Motor neuron (in vitro differentiated cells): ENCODE measurements at places on chromosomes 13 and 19. TPM values are rescaled to one million over a fixed set of nuclear protein-coding genes. Genes with fewer than 3 reads are reported as not detected.
A peak's percentile ranks its signal among the peaks of the same experiment; 100 is the strongest.

DNA sequence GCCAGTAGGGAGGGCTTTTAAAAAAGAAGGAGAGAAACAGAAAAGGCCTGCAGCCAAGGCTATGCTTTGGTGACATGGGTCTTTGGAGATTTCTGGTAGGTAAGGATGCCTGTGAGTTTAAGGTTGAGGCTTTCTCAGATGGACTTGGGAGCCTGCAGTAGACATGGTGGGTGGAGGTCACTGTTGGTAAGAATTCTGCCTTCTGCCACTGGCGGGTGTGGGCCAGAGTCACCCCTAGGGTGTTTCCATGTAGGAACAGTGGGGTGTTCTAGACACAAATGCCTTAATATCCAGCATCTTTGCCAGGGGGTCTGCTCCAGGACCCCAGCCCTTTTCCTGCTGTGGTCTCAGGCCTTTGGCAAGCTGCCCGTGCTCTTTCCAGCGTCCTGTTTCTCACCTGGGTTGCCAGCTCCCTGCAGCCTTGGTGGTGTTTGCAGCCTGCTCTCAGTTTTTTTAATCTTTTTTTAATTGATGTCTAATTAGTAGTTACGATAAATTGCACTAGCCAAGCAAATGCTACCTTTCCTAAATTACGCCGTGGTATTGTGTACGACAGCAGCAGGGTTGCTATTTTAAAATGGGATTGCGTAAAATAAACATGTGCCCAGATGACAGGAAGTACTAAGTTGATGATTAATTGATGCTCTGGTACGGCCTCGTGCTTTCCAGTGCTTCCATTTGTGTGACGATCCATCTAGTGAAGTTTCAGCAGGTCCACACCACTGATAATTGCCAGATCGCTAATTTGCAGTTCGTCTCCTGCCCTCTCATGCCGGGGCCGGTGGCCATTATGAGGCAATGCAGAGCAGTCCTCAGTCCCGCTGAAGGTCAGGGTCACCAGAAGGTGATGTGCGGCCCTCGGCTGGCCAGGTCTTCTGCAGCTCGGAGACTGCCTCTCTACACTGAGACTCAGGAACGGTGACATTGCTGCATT lies 35.3 kb upstream of the NPAS1 start:
- peak; percentile 85 for ATAC-seq

- ATAC-seq = peak; percentile 55
Measured at GRCh38 chr19:33503030-33503429, 18.6 kb downstream of the PEPD start.

DNA sequence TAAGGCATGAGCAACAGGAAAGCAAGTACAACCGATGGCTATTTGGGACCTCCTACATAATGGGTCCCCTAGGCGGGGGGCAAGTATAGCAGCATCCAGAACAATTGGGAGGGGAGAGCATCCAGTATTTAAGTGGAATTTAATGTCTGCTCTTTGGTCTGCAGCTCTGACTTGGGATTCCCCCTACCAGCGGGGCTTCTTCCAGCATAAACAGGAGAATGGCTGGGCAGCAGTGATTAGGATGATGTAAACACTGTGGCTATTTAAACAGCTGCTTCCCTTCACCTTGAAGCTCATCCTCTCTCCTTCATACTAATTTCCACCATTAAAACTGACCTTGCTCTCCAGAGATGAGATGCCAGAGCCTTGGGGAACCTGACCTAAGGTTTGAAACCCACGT lies 73.9 kb upstream of the OXGR1 start:
- peak; percentile 56 for ATAC-seq

DNA sequence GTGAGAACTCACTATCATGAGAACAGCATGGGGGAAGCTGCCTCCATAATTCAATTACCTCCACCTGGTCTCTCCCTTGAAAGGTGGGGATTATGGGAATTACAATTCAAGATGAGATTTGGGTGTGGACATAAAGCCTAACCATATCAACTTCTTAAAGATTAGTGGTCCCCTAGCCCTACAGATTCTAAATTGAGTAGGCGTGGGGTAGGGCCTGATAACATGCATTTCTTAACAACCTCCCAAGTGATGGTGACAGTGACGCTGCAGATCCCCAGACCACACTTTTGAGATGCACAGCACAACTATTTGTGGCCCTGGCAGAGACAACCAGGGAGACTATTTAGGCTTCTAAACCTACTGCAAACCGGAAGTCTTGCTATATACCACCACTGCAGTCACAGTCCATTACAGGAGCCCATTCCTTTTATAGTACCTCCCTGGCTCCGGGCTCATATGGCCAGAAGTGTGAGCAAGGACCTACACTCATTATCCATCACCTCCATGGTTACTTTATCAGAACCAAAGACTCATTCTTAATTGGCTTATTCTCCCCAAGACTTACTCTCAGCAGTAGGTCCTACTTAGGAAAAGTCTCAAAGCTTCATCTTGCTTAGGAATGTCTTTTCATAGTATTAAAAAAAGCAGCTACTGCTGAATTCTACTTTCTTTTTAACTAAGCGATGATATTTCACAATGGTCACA lies 2.1 kb upstream of the DPY19L3 start:
- ATAC-seq = no peak

- ATAC-seq = no peak
Measured at GRCh38 chr19:55259540-55260210, 858 bp upstream of the PPP6R1 start.

GRCh38 chr19:55485439-55486011 lies 537 bp downstream of the NAT14 start:
- no peak for ATAC-seq

- ATAC-seq = no peak
Measured at GRCh38 chr13:99983499-99984401, 2.2 kb downstream of the ZIC2 start.

DNA sequence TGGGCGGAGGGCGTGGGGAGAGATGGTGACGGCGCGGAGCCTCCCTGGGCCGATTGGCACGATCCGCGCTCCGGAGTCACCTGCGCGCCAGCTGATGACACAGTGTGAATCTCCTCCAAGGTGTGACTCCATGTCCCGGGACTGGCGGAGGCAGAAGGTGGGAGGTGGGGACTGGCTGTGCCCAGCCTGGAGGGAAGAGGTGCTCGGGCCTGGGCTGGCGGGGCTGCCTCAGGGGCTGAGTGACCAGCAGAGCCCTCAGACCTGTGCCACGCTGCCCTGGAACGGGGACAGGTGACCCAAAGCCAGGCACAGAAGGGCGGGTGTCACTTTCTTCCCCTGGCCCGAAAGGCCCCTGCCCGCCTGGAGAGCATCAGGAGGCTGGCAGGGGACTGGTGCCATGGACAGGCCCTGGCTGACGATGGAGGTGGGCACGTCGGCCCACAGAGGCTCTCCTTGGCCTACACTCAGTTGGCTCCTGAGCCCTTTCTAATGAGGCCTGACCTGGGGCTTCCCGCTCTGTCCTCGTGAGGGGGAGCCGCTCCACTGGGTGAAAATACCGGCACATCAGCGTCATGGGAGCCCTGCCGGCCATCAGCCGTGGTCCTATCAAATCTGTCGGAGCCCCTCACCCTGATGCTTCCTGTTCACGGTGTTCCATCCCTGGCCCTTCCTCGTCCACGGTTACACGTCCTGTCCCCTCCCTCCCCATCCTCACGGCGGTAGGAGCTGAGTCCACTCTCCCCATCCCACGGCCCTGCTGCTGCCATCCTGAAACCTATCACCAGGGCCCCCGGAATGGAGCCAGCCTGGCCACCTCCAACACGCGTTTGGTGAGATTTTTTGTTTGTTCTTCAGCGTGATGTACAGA lies 75.6 kb downstream of the SPACA7 start:
- ATAC-seq = no peak

GRCh38 chr13:78596736-78597601 lies 6.4 kb downstream of the POU4F1 start:
- no peak for ATAC-seq

GRCh38 chr19:11007962-11008532 lies 47.2 kb downstream of the SMARCA4 start:
- ATAC-seq = peak; percentile 94

GRCh38 chr13:75660694-75661093 lies 24.6 kb downstream of the LMO7 start:
- no peak for ATAC-seq

DNA sequence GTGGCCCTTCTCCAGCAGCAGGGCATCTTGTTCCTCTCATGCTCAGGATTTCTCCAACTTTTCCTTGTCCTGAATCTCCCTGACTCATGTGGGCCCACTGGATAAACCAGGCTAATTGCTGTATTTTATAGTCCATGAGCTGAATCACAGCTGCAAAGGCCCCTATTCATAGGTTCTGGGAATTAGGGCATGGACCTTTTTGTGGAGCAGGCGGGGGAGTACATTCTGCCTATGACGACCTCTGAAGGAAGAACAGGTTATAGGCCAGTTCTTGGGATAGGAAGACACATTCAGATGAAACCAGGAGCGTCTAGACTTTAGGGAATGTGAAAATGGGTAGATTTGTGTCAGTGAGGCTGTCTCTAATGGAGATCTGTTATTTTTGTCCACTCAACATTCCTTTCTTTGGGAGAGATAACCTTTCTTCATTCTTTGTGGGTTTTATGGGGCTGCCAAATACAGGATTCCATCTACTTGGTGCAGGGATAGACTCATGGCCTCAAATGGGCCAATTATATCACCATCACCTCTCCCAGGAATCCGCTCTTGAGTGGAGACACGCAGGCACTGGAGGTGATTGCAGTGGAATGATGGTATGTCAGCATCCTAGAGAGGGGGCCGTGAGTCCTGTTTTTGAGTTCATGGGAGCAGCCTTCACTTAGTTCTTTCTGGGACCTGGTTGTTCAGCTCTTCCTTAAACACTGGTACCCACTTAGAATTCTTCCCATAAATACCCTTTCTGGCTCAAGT lies 45.1 kb upstream of the CNMD start:
- no peak for ATAC-seq

DNA sequence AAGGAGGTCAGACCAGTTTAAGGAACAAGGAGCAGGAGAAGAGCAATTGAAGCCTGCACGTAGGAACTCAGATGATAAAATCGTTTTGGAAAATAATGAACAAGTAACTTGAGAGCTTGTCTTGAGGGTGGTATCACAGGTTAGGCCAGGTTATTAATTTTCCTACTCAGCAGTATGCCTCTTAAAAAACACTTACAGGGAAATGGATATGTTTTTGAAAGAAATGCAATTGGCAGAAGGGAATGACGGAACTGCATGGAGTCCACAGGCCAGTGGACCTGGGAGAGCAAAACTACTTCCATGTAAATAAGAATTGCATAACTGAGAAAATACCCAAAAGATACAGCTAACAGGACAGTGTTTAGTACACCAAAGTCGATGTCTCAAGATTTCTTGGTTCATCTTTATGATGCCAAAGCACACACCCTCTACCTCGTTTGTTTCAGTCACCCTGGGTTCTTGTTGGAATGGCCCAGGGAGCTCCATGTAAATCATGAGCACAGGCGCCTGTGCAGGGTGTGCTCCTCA lies 35.2 kb downstream of the MBNL2 start:
- no peak for ATAC-seq

DNA sequence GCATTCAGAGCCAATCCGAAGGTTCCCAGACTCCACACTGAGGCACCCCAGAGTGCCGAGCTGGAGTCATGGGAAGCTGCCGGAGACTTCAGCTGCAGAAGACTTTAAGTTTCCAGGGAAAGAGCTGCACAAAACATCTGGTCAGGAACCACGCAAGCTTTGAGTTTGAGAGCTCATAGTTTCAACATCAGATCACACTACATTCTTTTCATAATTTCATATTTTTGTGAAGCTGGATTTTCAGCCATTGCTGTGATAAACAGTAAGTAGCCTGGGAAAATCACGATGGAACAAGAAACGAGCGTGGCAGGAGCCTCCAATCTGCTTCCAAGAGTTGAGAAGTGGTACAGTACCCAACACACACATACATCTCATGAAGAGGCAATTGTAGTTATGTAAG lies 25.5 kb upstream of the ATP12A start:
- no peak for ATAC-seq

DNA sequence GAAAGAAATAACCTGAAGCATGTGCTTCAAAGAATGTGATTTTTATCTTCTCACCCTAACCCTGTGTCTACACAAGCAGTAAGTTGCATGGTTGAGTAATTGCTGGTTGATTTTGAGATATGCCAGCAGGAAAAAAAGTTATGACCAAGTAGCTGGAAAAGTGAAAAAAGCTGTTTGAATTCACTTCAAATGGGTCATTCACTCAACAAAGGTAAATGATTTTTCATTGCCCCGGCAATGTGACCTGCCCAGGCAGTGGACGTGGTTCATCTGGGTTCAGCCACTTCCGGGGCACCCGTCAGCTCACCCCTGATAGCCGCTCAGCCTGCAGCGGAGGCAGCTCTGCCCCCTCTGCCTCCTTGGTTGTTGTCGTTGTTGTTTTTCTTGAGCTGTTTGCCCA lies 18.5 kb downstream of the TNFRSF19 start:
- ATAC-seq = no peak

DNA sequence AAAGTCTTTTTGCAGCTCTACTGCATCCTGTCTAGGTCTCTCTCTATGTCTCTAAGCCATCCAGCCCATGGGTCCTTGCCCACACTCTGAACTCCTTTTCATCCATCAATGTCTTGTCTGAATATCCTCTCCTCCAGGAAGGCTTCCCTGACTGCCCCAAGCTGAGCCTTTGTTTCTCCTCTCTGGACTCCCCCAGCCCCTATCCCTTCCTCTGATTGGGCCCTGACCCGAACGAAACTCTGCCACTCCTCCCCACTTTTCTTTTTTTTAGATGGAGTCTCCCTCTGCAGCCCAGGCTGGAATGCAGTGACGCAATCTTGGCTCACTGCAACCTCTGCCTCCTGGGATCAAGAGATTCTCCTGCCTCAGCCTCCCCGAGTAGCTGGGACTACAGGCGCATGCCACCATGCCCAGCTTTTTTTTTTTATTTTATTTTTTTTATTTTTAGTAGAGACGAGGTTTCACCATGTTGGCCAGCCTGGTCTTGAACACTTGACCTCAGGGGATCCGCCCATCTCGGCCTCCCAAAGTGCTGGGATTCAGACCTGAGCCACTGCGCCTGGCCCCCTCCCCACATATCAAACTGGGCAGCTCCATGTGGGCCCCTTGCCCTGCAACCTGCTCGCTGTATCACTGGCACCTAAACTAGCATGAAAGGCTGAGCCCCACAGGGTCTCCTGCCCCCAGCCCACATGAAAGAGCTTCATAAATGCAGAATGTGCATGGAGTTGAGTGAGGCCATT lies 870 bp upstream of the UNC13A start:
- no peak for ATAC-seq

DNA sequence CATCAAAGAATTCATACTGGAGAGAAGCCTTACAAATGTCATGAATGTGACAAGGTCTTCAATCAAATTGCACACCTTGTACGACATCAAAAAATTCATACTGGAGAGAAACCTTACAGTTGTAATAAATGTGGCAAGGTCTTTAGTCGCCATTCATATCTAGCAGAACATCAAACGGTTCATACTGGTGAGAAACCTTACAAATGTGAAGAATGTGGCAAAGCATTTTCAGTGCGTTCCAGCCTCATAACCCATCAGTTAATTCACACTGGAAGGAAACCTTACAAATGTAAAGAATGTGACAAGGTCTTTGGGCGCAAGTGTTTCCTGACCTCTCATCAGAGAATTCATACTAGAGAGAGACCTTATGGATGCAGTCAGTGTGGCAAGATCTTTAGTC lies 13.2 kb upstream of the ZNF534 start:
- ATAC-seq = no peak

GRCh38 chr13:37766502-37766901 lies 103.1 kb downstream of the TRPC4 start:
- peak; percentile 71 for ATAC-seq

Gene IGFL2
- total RNA-seq = 0.28 and 0.49 TPM in 2 replicates

Gene TSC22D1
- total RNA-seq = 56.1 and 63.7 TPM in 2 replicates

Gene CTXN1
- 9.9 and 15.6 TPM in 2 replicates for total RNA-seq

Gene NXNL1
- not detected in 2 replicates for total RNA-seq

Gene ANGPTL4
- total RNA-seq = 3.3 and 4.6 TPM in 2 replicates

Gene KLHL1
- 7.5 and 9.4 TPM in 2 replicates for total RNA-seq

Gene GFY
- 0.97 and 1.6 TPM in 2 replicates for total RNA-seq

Gene RYR1
- 4.7 and 5.4 TPM in 2 replicates for total RNA-seq

Gene CYP4F8
- 0.53 and 0.84 TPM in 2 replicates for total RNA-seq

Gene PNPLA6
- 47.1 and 47.3 TPM in 2 replicates for total RNA-seq

Gene ACP7
- total RNA-seq = 0.14 TPM in 1 of 2 replicates, not detected in the other

Gene SLC1A6
- total RNA-seq = 0.15 and 0.49 TPM in 2 replicates
